Fibroblast of skin of abdomen (primary cell): ENCODE measurements at places on chromosomes 7 and 10.

DNA sequence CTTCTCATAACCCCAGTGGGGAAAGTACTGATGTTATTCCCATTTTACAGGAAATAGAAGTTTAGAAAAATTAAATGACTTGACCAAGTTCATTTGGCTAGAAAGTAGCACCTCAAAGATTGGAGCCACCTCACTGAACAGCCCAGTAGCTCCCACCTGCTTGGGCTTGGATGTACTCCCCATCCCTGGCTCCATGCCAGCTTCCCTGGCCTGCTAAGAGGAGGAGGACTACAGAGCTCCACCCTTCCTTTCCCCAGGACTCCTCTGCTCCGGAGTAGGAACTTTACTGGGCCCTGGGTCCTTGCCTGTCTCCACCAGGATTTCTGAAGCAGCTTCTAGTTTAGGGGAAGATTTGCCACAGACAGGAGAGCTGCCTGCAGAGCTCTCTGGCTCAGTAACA is 3.1 kb downstream of the HPS6 start:
- no peak for DNase-seq

GRCh38 chr7:116653204-116653603 is 18.8 kb upstream of the MET start:
- DNase-seq, result peak; percentile 76

- DNase-seq, result no peak
Measured at GRCh38 chr7:124101173-124101768, 68.4 kb upstream of the TMEM229A start.

- DNase-seq, result no peak
Measured at GRCh38 chr10:8301333-8301732, 246.8 kb downstream of the GATA3 start.

GRCh38 chr7:156610130-156610529 is 30.4 kb upstream of the RNF32 start:
- DNase-seq, result no peak

- no peak for DNase-seq
Measured at GRCh38 chr7:139930286-139930965, 101.4 kb downstream of the TBXAS1 start.

- peak; percentile 29 for DNase-seq
Measured at GRCh38 chr7:112452102-112452888, 2.0 kb downstream of the IFRD1 start.

DNA sequence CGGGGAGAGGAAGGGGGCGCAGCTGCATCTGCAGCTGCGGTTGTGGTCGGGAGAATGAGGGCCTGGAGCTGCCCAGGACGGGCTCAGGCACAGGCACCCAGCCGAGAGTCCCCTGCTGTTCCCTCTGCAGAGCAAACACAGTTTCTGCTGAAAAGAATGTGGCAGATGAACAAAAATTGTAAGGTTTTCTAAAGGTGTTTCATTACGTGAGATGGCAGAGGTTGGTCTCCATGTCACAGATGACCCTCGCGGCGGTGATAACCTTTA is 456.2 kb downstream of the DNAJB6 start:
- no peak for DNase-seq

GRCh38 chr7:142389544-142389943 is 131.7 kb upstream of the PRSS58 start:
- no peak for DNase-seq

- DNase-seq, result no peak
Measured at GRCh38 chr7:1242606-1243289, 10.1 kb downstream of the UNCX start.

- DNase-seq, result no peak
Measured at GRCh38 chr10:29688230-29688661, 53.5 kb upstream of the SVIL start.

GRCh38 chr7:38870147-38870546 is 38.8 kb downstream of the VPS41 start:
- DNase-seq, result peak; percentile 3

GRCh38 chr10:89591796-89592271 is 53.2 kb downstream of the PANK1 start:
- DNase-seq, result no peak

DNA sequence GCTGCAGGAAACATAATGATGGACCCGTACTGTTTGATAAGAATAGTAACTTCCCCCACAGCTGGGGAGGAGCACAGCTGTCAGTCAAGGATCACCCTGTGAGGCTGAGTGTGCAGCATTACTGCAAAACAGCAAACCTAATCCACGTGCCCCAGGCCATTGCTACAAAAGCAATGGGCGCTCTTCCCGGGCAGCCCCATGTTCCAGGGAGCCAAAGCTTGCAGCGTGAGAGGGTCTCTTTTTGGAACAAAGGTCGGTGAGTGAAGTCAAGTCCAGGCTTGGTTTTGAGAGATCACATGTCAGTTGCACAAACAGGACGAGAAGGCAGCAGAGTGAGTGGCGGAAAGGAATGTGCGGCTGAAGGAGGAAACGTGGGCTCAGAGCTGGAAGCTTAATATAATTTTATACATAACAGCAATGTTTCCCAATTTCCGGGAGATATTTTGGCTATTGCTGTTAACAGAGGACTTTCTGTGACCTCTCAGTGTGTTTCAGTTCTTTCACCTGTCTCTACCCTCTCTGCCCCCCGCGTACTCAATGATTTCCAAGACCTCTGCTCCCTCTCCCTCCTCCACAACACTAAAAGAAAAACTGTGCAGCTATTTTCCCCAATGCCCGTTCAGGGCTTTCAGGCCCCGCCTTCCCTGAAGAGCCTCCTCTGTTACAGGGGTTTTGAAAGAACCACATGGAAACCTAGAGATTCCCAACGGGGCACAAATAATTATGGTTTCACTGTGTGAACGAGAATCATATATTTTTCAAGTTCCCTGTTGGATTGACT is 128.9 kb downstream of the MTPAP start:
- peak; percentile 45 for DNase-seq

DNA sequence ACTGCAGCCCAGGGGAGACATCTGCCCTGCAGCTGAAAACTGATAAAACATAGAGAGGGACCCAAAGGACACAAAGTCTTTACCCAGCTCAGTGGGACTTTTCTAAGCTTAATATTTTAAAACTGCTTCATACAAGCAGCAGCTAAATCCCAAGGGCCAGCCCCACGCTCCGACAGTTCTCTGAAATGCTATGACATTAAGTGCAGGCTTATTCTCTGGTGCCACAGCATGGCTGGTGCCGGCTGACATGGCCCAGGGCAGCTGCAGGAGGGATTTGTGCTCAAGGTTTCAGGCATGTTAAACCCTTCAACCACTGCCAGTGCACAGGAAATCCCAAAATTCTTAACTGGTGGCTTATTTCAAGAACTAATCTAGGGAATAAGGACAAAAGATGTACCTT is 170.9 kb downstream of the PARD3 start:
- no peak for DNase-seq

DNA sequence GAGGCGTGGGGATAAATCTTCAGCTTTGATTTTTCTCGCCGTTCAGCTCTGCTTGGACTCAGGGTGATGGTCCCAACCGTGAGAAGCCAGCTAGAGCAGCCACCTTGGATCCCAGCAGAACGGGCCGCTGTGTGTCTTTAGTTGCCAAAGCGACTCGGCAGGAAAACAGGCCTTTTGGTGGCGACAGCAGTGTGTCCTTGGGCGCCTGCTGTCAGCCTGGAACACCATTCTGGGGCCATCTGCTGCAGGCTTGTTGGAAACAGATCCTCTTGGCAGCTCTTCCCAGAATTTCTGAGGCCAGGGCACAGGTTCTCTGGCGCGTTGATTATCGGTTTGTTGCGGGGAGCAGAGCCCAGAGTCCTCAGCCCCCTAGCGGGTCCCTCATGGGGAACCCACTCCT is 97.6 kb downstream of the CUX1 start:
- DNase-seq, result no peak

GRCh38 chr7:116128139-116128538 is 82.2 kb upstream of the TES start:
- DNase-seq, result no peak

DNA sequence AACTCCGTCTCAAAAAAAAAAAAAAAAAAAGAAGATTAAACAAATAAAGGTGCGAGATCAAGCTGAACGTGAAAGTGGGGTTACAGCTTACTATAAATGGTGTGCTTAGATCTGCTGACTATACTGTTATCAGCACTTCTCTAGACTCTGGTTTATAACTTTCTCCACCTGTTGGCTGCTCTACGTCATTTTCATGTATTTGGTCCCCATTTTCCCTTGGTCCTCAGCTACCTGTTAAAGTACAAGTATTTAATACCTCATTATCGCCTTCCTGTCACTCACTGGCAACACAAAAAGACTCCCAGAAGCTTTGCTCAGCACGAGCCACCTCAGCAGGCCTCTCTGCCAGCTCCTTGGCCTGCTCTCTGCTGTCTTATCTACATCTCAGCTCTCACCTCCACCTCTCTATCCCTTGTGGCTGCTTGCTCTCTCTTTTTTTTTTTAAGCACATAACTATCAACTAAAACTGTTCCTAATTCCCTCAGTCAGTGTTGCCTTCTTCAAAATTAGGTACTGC is 95.0 kb downstream of the ARMH3 start:
- DNase-seq, result no peak

GRCh38 chr7:40611095-40611871 is 476.5 kb downstream of the SUGCT start:
- no peak for DNase-seq

- DNase-seq, result no peak
Measured at GRCh38 chr10:1132584-1132983, 76.4 kb downstream of the WDR37 start.

DNA sequence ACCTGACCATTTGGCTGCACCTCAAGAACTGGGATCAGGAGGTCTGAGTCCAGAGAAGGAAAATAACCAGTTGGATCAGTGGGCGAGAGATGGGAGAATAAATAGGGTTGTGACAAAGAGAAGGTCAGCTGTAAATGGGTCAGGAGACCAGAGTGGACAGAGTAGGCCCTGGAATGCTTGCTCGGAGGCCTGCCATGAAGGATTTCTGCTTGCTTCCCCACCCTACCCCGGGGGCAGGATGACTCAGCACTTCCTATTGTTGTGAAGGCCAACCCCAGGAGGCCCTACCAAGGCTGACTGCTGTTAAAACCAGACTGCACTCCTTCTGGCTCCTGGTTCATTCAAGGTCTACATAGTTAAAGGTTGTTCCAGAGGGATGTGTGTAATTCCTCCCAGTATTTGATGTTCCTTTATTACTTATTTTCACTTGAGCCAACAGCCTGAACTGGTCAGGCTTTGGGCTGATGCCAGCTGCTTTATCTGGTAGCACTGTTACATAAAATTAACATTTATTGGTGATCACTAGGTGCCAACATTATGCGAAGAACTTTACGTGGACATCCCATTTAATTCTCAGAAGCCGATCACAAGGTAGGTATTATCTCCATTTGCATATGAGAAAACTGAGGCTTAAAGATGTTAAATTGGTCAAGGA is 27.3 kb upstream of the IFRD1 start:
- DNase-seq, result peak; percentile 86

GRCh38 chr10:14074062-14074884 is 256.5 kb downstream of the FRMD4A start:
- DNase-seq, result peak; percentile 100

DNA sequence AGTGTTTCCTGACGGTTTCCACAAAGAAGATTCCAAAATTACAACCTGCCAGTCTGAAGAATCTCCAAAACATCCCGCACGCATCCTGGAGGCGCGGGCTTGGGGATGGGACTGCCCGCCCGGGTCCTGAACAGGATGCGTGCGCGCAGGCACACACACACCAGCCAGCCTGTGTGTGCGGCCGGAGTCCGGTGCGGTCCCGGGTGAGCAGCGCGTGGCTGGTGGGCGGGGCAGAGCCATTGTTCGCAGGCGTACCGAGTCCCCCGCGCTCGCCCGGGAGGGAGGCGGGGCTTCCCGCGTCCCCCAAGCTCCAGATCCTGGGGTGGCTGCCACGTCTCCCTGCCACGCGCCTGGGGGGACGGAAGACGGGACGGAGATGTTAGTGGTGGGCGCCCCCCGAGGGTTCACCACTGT is 675 bp upstream of the SCD start:
- DNase-seq, result peak; percentile 77

DNA sequence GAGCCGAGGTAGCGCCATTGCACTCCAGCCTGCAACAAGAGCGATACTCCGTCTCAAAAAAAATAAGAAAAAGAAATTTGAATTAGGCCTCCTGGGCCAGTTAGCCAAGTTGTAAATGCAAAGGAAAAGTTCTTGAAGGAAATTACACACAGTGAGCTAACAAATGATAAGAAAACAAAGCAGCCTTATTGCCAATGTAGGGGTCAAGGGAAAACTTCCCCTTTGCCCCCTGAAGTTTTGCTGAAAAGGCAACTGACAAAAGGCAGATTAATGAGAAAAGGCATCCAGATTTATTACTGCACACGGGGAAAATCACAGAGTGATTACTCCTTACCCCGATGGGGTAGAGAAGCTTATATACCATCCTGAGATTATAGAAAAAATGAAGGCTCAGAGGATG is 70.3 kb downstream of the PAPSS2 start:
- no peak for DNase-seq

DNA sequence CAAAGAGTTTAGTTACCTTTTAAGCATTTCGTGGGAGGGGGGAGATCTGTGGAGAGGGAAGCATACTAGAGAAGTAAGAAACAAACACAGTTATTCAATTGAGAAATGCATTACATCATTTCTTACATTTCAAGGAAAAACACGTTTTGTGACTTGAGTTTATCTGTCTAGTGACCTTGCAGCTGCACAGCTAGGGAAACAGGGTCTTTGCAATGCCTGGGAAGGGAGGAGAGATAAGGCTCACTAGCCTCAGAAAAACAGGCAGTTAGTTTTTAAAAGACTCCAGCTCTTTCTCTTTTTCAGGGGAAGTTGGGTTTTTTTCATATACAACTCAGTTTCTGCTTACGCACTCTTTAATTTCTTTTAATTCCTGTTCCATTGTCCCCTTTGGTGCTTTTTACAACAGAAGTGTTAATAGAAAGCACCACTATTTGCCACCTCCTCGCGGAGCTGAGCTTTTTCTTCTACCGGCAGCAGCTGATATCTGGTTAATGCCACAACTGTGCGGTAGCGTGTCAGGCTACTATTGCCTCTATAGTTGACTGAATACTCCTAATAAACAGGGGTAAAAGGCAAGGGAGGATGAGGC is 5.6 kb downstream of the CYP3A43 start:
- no peak for DNase-seq

DNA sequence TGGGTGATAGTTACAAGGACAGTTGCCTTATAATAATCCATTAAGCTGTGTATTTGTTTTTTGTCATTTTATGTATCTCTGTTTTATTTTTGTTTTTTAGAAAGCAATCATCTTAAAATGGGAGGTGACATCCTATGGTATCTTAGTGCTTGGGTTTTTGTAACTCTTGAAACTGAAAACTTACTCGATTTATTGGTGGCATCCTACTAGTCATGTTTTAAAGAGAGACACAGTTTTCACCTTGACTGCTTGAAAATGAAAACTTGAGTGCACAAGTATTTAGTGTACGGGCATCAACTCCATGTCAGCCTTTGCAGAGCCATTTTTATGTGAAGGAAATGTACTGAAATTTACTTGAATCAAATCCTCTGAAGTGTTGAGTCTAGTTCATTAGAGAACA is 103.8 kb upstream of the SAMD8 start:
- no peak for DNase-seq
